ENCODE measurements at places on chromosomes 5 and 9.

DNA sequence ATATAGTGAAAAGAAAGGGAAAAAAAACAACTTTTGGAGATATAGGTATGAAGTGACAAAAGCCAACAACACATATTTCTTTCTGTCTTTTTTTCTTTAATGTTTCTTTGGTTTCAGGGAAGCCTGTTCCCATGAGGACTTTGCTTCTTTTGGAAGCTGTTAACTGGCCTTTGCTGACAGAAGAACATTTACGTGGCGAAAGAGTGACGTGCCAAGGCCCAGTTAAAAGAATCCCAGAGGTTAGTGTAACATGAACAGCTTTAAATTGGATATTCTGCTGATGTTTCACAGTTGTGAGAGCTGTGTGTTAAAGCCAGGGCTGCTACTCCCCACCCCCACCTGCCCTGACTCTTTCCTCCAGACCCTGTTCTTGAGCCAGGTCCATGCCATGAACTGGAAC is 275.9 kb downstream of the CRB2 start:
- DNase-seq = no peak

GRCh38 chr9:124884376-124884775 is 22.4 kb downstream of the ARPC5L start:
- no peak for DNase-seq

DNA sequence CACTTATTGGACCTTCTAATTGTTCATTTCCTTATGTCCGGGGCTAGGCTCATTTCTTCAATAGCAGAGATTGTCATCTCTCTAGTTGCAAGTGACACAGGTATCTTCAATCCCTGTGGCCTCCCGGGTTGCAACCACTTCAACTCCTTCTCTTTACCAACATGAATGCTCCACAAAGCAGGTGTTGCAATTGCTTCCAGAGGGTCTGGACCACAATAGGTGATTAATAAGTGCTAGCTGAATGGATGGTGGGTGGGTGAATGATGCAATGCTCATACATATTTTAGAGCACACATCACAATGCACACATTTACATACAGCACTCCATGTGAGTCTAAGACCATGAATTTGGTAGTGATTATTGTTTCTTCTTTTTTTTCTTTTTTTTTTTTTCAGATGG is 2.6 kb downstream of the CEMIP2 start:
- DNase-seq = no peak

DNA sequence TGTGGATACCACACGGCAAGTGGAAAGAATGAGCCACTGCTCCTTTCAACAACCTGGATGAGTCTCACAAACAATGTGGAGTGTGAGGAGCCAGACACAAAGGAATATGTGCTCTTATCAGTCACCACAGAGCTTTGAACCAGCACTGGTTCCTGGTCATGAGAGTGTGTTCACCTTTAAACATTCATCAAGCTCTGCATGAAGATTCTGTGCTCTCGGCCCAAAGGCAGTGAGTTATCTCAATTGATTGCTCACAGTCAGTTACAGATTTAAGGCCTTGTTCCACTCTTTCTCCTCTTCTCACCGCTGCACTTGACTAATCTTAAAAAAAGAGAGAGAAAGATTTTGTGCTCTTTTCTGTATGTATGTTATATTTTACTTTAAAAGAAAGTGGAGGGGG is 19.4 kb downstream of the LRSAM1 start:
- no peak for DNase-seq

- DNase-seq = no peak
These were observed 287.9 kb downstream of the SEC61B start for GRCh38 chr9:99509900-99510535.

DNA sequence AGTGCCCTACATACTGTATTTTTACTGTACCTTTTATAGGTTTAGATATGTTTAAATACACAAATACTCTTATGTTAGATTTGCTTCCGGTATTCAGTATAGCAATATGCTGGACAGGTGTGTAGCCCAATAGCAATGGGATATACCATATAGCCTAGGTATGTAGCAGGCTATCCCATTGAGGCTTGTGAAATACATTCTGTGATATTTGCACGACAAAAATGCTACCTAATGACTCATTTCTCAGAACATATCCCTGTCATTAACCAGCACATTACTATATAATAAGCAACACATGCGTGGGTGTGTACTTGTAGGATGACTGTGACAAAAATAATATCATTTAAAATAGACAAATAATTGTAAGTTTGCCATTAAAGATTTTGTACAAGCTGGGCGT is 208.8 kb downstream of the MRPS30 start:
- no peak for DNase-seq

- DNase-seq = no peak
These were observed 12.6 kb downstream of the FOXD1 start for GRCh38 chr5:73435759-73436534.

GRCh38 chr9:110782701-110783100 is 114.1 kb downstream of the MUSK start:
- DNase-seq = no peak

- DNase-seq = no peak
These were observed 2.0 kb upstream of the TNFAIP8 start for GRCh38 chr5:119353686-119354366.

- no peak for DNase-seq
These were observed 38.9 kb downstream of the LYRM7 start for GRCh38 chr5:131209506-131210150.

DNA sequence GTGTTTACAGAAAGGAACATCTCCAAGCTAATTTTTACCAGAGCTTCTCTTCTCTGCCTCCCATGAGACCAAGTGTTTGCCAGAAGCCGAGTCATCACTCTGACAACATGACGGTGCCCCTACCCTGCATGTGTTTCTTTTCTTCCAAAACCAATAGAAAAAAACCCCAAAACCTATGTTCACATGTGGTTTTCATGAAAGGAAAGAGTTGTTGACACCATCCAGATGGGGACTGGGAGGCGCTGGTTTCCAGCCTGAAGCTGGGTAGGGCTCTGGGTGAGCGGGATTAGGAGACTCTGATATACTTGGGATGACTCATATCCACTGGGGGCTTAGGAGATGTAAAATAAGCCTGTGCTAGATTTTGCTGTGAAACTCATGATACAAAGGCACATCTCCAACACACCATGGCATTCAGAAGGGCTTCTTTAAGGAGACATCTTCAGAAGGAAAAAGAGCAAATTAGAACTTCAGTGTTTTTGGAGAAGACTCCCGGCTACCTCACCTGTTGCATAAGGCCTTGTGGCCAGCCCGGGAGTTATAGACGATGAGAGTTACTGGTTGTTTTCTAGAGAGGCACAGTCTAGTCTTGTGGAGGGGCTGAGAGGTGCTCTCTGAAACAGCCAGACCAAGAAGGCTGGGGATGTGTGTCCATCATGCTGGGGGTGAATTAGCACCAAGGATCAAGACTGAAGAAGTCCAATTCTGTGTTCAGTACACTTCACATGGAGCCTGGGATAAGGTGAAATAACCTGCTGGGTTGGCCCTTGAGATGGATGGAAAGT is 108.9 kb upstream of the LHFPL2 start:
- DNase-seq = no peak

GRCh38 chr9:82996941-82997340 is 66.0 kb downstream of the RASEF start:
- no peak for DNase-seq

- DNase-seq = no peak
These were observed 47.0 kb downstream of the IQGAP2 start for GRCh38 chr5:76450054-76450453.

DNA sequence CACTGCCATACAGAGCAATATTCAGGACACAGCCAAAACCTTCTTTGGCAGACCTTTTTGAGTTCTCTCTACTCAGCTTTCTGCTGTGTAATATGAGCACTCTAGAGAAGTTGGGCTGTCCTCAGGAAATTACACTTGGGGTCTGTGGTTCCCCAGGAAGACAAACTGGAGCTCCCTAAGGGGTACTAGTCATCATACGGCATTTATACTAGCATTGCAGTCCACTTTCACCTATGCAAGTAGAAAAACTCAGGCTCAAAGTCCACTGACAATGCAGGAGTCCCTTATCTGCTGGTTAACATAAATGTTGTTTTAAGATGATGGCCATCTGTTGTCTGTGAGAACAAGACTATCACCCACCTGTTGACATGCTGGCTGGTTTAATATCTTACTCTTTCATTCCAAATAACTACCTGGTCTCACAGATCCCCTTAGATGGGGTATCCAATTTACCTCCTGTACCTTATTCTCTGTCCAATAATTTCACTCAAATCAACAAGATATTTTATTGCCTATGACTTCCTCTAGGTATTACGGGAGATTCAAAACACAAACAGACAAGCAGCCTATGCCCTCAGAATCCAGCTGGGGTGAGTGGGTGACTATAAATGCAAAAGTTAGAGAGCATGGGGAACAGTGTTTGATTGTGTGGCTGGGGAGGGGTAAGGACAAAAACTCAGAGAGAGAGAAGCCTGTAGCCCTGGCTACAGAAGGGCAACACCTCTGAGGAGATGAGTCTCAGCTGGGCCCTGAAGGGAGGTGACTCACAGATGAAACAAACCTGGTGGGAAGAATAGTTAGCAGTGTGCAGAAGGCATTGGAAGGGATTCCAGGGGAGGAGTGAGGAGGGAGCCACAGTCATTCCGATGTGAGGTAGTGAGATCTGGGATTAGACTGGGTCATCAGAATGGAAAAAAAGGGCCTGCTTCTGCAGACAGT is 10.2 kb downstream of the DOCK8 start:
- no peak for DNase-seq

DNA sequence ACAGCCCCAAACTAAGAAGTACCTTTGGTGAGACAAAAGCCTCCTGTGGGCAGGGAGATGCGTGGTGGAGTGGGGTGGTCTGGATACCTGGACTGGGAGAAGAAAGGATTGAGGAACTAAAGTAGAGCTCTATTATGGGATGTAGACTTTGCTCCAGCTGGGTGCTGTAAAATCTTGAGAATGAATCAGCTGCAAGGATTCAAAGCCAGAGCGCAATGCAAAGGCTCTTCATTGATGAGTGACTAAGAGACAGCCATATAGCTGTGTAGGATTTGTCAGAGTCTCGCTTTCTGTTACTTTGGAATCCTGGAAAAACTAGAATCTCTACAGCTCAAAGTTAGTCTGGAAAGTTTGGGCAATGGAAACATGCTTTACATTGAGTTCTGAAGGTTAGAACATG is 159.9 kb downstream of the TAF11L14 start:
- DNase-seq = no peak

DNA sequence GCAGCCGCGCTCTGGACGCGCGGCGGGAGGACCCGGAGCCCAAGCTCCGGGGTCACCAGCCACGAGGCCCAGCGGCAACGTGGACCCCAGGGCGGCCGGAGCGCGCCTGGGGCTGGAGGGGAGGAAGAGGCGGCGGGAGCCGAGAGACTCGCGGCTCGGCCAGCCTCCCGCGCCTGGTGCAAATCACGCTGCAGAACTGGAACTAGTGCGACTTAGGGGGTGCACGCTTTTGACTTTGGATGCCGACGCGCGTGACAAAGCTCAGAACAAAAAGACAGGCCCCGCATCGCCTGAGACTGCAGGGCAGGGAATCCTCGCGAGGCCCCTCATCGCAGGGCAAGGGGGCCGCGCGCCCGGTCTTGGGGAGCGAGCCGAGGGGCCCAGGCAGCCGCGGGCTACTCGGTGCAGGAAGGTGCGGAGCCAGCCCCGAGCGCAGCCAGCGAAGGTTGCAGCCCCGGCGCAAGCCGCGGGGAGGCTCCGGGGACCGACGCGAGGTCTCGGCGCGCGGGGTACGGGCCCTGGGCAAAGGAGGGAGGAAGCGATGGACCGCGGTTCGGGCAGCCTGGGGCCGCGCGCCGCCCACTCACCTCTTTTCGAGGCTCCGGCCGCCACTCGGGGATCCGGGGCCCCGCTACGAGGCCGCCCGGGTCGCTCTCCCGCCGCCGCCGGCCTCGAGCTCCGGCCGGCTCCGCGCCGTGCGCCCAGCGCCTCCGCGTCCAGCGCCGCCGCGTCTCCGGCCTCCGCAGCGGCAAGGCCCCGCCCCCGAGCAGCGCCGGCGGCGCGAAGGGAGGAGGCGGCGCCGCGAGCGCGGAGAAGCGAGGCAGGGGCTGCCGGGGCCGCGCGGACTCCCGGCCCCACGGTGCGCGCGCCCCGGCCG is at the start of gene GOLM1:
Gene GOLM1, minus strand, starts transcription at position 735 of the 877 bp plus-strand sequence. CDS start 20,238 bp downstream, outside the sequence.
- peak; percentile 63 for DNase-seq

DNA sequence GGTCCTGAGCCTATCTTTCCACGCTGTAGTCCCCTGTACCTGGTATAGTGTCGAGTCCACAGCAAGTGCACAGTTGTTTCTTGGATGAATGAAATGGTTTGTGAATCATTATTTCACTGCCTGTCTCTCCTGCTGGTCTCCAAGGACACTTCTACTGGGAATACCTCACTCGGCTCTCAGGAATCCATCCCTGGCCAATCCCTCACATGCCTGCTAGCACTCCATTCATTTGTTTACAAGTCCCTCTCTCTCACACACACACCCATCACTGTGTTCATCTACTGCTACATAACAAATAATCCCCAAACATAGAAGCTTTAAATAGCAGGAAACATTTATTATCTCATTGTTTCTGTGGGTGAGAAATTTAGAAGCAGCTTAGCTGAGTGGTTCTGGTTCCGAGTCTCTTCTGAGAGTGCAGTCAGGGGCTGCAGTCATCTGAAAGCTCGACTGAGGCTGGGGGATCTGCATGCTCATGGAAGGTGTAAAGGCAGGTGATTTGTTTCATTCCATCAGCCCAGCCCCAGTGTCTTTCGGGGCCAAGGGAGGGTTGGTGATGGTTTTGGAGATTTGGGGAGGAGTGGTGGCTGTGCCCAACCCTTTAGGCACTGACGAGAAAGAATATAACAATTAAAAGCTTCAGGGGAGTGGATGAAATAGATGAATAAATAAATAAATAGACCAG is 132.7 kb upstream of the IER5L start:
- DNase-seq = no peak

DNA sequence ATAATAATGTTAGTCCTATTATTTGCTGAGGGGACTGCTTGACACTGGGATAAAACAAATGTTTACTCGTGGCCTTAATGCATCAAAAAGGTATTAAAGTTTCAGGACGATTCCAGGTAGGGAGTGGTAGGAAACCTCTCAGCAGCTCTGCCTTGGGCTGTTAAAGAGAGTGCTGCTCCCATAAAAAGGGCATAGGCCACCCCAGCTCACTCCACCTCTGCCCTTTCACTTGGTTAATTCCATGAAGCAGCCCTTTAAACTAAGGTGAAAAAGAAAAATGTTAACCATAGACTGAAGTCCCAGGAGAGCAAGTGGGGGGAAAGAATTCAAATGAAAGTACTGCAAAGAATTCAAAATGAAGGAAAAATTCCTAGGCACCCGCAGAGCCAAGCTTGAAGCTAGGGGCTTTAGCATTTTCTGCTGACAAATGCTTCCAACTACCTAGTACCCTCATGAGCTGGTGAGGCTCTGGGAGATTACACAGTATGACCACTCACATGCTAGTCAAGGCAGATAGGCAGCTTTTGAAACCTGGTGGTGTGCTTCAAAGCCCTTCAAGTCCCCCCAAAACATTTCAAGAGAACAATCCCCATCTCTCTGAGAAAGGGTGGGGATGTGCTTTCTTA is 8.5 kb downstream of the KLF9 start:
- no peak for DNase-seq
